ENCODE measurements at places on chromosomes 6 and 20.

- no peak for DNase-seq
Observed at GRCh38 chr6:127031511-127031910, 87.0 kb upstream of the RSPO3 start.

- DNase-seq, result no peak
Observed at GRCh38 chr6:161736781-161737292, 463.0 kb upstream of the AGPAT4 start.

DNA sequence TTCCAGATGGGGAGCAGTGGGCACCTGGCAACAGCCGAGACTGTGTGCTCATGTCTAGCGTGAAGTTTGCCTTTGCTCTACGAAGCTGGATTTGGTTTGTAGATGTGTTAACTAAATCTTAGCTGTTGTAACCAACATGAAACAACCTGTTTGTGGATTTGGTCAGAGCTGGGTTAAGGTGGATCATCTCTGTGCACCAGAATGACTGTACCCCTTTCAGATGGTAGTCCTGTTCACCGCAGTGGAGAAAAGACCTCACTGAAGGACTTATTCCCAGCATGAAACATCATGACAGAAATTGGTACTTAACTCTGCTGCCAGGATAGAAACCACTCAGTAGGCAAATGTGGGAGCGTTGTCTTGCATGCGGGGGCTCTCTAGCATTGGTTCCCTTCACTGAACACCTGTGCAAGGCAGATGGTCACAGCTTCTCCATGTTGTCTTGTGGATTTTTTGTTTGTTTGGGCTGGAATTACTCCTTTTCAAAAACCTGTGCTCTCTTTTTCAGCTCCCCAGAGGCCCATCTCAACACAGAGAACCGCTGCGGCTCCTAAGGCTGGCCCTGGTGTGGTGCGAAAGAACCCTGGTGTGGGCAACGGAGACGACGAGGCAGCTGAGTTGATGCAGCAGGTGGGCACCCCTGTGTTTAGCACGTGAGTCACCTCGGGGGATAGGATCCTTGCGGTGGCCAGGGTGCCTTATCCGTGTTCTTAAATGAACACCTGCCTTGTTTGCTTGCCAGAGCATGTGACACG, 19.3 kb upstream of the EFCAB8 start:
- DNase-seq, result no peak

DNA sequence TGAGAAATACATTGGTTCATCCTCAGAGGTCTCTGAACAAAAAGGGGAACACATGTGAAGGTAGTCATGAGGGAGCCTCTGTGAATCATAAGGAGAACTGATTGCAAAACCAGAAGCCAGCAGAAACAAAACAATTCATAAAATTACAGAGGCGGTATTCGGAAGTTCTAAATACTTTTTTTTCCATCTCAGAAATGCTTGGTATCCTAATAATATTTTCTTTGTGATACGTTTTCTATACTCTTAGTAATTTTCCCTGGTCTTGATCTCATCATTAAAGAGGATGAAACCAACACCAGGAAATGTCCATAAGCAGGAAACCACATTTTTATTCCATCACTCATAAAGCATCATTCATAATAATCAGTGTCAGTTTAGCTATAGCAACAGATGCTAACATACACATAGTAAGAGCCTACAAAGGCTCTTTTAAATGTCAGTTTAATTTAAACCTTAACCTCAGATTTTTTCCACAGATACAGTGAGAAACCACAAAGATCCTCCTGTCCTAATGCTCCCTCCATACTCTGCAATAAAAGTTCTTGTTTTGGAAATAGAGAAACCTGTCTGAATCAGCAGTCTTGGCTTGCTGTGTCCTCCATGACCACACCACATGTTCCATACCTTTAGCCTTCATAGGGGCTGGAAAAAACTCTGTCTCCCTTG, 29.2 kb downstream of the SGK1 start:
- no peak for DNase-seq

DNA sequence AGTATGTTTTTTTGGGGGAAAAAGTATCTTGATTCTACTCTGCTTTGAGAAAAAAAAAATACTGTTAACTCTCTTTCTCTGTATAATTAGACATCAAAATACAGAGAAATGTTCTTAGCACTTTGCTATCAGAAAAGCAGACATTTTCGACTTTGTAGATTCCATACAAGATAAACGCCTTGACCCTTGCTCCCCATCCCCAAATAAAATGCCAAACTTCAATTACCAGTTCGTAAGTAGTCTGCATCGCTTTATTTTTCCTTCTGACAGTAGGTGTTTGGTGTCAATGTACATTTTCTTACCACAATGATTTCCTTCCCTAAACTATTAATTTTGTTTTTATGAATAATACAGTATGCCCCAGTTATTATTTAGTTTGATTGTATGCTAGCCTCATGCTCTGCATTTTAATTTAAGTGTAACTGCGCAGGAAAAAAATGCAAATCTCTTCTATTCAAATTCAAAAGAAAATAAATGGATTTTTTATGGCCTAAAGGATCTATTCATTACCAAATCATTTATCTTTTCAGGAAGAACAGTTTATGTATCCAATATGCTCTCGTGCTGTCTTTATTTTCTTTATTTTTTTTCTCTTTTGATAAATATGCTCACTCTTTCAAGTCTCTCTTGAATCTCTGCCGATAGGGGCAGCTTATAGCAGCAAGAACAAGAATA, 84.8 kb upstream of the ZNF217 start:
- no peak for DNase-seq

DNA sequence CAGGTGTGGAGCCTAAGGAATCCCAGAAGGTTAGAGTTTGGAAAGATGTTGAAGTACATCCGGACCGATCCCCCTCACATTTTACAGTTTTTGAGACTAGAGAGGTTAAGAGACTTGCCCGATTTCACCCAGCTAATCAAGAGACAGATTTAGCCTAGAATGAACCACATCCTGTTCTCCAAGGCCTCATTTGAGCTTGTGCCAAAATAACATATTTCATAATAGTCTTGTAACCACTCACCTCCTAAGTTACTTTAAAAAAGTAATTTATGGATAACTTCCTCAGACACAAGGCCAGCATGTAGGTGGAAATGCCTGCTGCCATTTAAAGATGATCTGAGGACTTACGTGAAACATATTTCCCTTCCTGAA, 39.8 kb upstream of the ARHGAP18 start:
- no peak for DNase-seq

DNA sequence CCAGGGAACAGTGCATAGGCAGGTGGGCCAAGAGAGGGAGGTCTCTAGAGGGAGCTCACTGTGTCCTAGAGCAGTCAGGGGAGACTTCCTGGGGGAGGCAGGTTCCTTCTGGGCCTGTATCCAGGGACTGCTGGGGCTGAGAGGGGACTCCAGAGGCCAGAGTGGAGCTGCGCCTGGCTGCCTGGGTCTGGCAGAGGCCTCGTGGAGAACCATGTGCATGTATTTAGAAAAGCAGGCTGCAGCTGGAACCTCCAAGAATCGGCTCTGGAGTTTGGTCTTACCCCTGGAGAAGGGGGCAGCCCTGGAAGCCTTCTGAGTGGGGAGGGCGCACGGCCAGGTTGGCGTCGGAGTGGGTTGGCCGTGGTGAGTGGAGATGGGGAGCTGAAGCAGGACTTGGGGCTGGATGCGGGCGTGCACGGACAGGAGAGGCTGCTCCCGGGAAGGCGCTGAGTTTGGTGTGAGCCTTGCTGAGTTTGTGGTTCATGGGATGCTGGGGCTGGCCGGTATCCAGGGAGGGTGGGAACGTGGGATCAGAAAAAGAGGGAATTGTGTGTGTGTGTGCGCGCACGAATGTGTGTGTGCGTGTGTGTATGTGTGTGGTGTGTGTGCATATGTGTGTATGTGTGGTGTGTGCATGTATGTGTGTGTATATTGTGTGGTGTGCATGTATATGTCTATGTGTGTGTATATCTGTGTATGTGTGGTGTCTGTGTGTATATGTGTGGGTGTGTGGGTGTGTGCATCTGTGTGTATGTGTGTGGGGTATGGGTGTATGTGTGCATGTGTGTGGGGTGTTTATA, 10.8 kb downstream of the VSTM2L start:
- no peak for DNase-seq

DNA sequence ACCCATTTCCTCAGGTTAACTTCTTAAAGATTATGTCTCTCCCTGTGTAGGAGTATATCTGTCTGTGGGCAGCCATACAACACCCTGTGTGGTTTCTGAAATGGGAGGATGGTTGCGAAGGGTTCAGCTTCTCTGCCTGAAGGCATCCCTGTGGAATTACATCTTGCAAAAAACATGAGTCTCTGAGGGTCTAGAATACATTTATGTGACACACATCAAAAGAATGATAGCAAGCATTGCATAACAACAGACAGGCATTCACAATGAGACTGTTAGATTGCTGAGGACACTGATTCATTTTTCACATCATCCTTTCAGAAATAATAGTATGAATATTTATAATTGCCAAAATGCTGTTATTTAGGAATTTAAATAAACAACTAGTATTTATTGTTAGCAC, 670.9 kb downstream of the HTR1B start:
- no peak for DNase-seq

- DNase-seq, result no peak
Observed at GRCh38 chr6:70363741-70364493, 49.4 kb upstream of the FAM135A start.

DNA sequence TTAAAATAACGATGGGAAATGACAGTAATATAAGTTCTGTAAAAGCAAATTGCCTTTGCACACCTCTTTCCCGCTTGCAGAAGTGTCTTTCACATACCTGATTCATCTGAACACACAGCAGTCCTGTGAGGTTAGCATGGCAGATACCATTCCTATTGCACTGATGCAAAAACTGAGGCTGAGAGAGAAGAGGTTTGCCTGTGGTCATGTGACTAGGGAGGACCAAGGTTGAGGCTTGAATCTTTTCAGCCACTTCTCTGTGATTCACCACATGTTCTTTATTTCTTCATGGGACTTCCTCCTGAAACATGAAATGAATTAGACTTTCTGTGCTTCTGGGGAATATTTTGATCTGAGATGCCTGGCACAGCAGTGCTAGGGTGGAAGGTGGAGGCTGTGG, 92.9 kb downstream of the VEGFA start:
- DNase-seq, result no peak

DNA sequence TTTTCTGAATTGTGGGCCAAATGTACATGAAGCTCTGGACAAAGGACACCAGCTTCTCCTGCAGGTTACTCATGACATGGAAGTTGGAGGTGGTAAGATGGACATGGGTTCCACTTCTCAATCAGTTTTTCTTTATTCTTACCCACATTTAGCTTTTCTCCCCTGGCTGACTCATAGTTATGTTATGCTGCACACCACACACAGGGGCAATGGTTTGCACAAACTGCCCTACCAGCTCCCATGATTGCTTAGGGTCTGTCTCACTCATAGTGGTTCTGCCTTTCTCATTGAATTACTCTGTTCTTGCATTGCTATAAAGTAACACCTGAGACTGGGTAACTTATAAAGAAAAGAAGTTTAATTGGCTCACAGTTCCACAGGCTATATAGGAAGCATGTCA, 4.5 kb upstream of the CD109 start:
- no peak for DNase-seq

GRCh38 chr20:653110-653589, at the start of gene SRXN1:
SRXN1 (minus strand) TSS chr20:653200; CDS start chr20:653185, 15 bp downstream.
- DNase-seq, result peak; percentile 94

- peak; percentile 36 for DNase-seq
Observed at GRCh38 chr6:7992002-7992815, 72.0 kb downstream of the BLOC1S5 start.

Data from Caco-2 (cell line).